Osteocyte (in vitro differentiated cells): ENCODE measurements at places on chromosomes 12 and 14.

GRCh38 chr12:49633703-49634345 lies 10.5 kb downstream of the PRPF40B start:
- H3K27me3 ChIP-seq = no peaks in the 10 kb centered on the region
- no peak overlapping the region for H3K27ac ChIP-seq
- H3K4me3 ChIP-seq = no peak overlapping the region

DNA sequence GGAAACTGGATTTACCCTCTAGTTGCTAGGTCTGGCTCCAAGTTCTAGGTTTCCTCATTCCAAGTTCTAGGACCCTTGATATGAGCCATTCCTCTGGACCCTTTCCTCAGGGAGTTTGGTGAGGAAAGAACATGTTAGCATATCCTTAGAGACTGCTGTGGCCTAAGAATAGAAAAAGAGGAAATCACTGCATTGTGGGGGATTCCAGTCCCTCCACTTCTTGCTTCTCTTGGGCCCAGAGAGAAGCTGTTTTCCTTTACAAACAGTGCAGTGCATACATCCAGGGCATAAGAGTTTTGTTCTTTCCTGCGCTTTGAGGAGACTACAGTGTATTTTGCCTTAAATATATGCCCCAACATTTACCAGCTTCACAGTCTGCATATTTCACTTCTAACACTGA lies 59.0 kb downstream of the LLPH start:
- H3K27ac ChIP-seq = no peak overlapping the region
- no peaks in the 10 kb centered on the region for H3K36me3 ChIP-seq
- H3K4me3 ChIP-seq = no peak overlapping the region
- DNase-seq = no peak

DNA sequence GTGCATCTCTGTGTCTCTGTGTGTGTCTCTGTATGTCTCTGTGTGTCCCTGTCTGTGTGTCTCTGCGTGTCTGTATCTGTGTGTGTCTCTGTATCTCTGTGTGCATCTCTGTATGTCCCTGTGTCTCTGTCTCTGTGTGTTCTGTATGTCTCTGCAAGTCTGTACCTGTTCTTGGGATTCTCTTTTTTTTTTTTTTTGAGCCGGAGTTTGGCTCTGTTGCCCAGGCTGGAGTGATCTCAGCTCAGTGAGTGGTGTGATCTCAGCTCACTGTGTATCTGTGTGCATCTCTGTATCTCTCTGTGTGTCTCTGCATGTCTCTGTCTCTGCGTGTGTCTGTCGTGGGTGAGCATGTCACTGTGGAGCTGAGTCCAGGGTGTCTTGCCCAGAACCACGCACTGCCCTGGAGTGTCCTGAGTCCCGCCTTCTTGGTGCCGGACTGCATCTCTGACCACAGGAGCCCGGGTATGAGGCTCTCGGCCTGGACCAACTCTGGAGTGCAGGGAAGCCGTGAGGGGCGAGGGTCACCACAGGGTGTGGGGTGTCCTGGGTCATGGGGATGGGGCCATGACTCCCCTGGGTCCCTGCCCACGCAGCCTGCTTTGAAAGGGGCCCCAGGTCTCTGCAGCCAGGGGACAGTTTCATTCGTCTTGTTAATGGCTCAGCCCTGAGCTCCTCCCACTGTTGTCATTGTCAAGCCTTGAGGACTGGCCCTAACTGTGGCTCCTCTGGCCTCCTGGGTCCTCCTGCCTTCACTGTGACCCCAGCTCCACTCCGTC lies 11.8 kb downstream of the MYL2 start:
- H3K27ac ChIP-seq = no peak overlapping the region
- no peaks in the 10 kb centered on the region for H3K36me3 ChIP-seq

DNA sequence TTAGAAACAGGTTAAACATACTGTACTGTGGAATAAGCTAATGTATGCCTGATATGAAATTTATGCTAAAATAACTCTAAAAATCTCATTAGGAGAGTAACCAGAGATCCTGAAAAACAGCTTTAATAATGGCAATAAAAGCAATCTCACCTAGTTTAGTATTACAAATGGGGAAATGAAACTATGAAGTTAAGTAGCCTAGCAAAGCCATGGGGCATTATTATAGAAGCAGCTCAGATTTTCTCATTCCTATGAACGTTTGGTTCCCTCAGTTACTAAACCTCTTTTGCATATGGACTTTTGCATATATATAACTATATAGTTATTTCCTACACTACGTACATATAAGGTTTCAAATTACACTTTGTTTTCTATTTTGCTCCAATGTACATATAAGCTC lies 25.0 kb upstream of the APPL2 start:
- peaks cover 23% of the 10 kb centered on the region for H3K4me1 ChIP-seq
- no peak overlapping the region for H3K4me3 ChIP-seq
- H3K36me3 ChIP-seq = no peaks in the 10 kb centered on the region
- no peaks in the 10 kb centered on the region for H3K27me3 ChIP-seq
- no peak for DNase-seq
- no peak overlapping the region for H3K27ac ChIP-seq

DNA sequence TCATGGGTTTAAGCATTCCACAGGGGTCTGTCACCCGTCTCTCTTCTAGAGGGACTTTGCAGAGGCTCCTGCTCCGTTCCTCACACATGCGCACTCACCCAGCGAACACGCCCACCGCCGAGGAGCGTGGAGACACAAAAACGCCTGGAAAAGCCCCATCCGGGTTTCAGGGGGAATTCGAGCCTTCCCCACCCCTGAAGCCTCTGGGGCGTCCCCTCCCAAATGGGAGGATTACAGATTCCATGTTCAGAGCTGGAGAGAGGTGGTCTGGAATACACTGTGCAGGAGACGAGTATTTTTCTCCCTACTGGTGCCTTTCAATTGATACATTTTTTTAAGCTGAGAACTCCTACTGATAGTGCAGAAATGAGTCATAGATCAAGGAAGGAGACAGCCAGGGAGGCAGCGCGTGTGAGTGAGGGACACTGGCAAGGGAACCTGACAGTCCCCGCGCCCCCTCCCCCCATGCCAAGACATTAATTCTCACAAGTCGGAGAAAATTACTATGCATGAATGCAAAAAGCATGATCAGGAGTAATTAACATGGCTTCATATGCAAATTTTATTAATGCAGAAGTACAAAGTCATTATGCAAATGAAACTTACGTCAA lies 36.9 kb downstream of the BCL11B start:
- no peak for DNase-seq
- no peak overlapping the region for H3K27ac ChIP-seq
- H3K4me1 ChIP-seq = peaks cover 5% of the 10 kb centered on the region

DNA sequence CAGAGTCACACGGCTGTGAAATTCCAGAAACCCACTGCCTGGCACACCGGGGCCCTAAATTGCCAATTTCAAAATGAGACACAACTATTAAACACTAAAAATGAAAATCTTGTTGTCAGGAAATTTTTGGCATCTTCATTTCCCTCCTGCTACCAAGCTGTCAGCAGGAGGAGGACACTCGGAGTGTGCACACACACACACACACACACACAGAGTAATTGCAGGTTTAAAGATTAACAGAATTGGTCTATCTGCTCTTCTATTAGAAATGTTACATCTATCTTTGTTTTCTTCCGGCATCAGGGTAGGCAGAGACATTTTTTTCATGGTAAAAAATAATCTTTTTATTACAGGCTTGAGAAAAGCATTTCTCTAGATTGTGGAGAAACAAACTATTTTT lies 314.2 kb downstream of the EGLN3 start:
- no peaks in the 10 kb centered on the region for H3K4me1 ChIP-seq
- no peak overlapping the region for H3K4me3 ChIP-seq
- H3K27ac ChIP-seq = no peak overlapping the region
- H3K36me3 ChIP-seq = no peaks in the 10 kb centered on the region
- H3K27me3 ChIP-seq = no peaks in the 10 kb centered on the region

- peaks cover 35% of the 10 kb centered on the region for H3K27me3 ChIP-seq
- no peaks in the 10 kb centered on the region for H3K36me3 ChIP-seq
- no peaks in the 10 kb centered on the region for H3K4me1 ChIP-seq
- H3K27ac ChIP-seq = no peak overlapping the region
- no peak for DNase-seq
- no peak overlapping the region for H3K4me3 ChIP-seq
These were observed 16.7 kb upstream of the TMCC3 start for GRCh38 chr12:94667031-94667540.

- no peak overlapping the region for H3K4me3 ChIP-seq
- no peaks in the 10 kb centered on the region for H3K4me1 ChIP-seq
- H3K27ac ChIP-seq = no peak overlapping the region
- DNase-seq = no peak
- no peaks in the 10 kb centered on the region for H3K36me3 ChIP-seq
These were observed 11.1 kb upstream of the FBRSL1 start for GRCh38 chr12:132478845-132479244.

DNA sequence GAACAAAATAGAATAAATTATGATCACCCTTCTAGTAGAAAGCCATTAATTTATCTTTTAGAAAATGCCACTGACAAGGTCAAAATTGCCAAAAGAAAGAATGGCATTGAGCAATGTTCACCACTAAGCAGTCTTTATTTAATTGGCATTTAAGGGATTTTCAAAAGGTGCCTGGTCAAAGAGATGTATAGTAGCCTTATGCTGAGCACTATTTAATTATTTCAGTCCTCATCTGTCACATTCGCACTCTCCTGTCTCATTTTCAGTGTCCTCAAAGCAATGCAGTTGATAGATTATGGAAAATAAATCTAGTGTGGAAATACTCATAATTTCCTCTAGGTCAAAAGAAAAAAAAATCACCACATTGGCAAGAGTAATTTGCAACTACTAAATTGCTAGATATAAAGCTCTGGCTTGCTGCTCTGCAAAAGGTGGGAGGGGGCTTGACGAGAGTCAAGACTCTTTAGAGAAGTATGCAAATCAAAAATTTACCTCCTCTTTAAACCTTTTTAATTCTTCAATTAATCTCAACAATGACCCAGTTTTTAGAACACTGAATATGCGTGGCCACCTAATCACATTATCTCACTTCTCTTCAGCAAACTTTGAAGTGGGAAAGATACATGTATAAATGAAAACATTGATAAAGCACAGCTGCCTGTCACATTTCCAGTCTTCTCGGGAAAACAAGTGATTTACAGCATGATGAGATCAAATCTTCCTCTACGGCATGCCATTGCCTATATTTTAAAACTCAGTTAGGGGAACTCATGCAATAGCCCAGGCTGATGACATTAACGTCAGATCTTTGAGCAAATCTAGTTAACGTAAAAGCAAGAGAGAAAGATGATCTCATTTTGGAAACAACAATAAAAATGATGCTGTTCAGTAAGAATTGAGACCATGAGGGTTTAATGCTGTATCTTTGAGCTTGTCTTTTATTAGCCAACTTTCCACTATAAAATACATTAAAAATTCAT lies 373.1 kb upstream of the DCN start:
- H3K4me1 ChIP-seq = no peaks in the 10 kb centered on the region
- DNase-seq = no peak
- peaks cover 3% of the 10 kb centered on the region for H3K36me3 ChIP-seq
- H3K4me3 ChIP-seq = no peak overlapping the region

DNA sequence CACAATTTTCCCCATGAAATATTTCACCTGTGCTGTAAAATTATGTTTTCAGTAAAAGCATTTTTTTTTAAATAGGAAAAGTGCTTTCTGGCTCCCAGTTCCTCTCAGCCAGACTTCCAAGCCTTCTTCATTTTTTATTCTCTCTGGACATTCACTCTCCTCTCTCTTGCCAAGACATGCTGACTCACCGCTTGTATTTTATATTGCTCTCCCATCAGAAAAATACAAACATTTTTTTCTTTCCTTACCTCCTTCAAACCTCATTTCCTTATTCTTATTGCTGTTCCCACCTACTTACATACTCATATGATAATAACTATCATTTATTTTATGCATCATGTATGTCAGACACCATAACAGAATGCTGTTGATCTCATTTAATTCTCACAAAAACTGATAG lies 37.7 kb upstream of the ZNF641 start:
- no peaks in the 10 kb centered on the region for H3K4me1 ChIP-seq
- no peaks in the 10 kb centered on the region for H3K36me3 ChIP-seq
- no peak overlapping the region for H3K27ac ChIP-seq
- no peak overlapping the region for H3K4me3 ChIP-seq

DNA sequence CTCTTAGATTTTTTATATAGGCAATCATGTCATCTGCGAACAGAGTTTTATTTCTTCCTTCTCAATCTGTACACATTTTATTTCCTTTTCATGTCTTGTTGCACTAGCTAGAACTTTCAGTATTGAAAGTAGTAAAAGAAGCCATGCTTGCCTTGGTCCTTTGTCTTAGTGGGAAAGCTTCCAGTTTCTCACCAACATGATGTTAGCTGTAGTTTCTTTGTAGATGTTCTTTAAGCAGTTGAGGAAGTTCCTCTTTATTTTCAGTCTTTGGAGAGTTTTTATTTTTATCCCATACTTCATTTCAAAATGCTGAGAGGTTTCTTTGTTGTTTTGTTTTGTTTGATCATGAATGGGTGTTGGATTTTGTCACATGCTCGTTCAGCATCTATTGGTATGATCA lies 12.7 kb upstream of the RIMKLB start:
- H3K27ac ChIP-seq = no peak overlapping the region
- H3K4me1 ChIP-seq = peaks cover 15% of the 10 kb centered on the region
- no peak for DNase-seq

DNA sequence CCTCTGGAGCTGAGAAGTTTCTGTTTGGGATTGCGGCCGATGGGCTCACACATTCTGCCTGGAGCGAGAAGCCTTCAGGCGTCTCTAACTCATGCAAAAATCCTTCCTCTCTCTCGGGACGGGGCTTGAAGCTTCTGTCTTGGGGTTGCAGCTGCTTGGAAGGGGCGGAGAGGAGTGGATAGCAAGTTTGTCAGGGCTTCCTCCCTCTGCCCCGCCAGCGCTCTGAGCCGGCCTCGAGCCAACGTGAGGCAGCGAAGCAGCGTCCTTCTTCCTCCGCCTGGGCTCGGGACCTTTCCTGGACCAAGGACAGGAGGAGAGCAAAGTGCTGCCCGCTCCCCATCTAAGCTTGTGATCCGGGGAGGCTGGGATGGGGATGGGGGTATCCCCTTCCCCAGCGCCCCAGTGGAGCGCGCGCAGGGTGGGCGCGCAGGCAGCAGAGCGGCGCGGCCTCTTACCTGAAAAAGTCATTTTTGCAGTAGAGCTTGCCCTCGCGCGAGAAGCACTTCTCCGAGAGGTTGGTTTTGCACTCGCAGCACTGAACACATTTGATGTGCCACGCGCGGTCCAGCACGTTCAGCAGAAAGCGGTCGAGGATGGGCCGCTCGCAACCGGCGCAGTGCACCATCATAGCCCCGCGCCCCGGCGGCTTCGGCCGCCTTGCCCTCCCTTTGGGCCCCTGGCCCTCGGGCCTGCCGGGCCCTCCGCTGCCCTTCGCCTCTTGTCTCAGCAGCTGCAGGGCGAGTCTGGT lies 626 bp downstream of the LHX5 start:
- no peaks in the 10 kb centered on the region for H3K36me3 ChIP-seq
- H3K4me3 ChIP-seq = no peak overlapping the region
- H3K4me1 ChIP-seq = peaks cover 11% of the 10 kb centered on the region
- no peak for DNase-seq
- H3K27ac ChIP-seq = no peak overlapping the region

DNA sequence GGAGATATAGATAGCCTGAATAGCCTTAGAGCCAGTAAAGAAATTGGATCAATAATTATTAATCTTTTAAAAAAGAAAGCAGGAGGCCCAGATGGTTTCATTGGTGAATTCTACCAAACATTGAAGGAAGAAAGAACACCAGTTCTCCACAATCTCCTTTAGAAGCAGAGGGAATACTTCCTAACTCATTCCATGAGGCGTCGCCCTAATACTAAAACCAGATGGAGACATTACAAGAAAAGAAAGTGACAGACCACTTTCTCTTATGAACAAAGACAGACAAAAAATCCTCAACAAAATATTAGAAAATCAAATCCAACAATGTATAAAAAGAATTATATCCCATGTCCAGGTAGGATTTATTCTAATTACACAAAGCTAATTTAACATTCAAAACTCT lies 362.6 kb downstream of the BCAT1 start:
- H3K4me3 ChIP-seq = no peak overlapping the region
- no peaks in the 10 kb centered on the region for H3K27me3 ChIP-seq
- no peak overlapping the region for H3K27ac ChIP-seq
- no peak for DNase-seq
